ENCODE measurements at places on chromosomes 7 and 10. TPM values are rescaled to one million over a fixed set of nuclear protein-coding genes. Genes with fewer than 3 reads are reported as not detected.
A peak's percentile ranks its signal among the peaks of the same experiment; 100 is the strongest.

GRCh38 chr7:2173189-2173827 lies 59.4 kb downstream of the MAD1L1 start:
- H3K27ac ChIP-seq, result no peak overlapping the region
- no peaks in the 10 kb centered on the region for H3K27me3 ChIP-seq
- no peak for DNase-seq
- no peak overlapping the region for H3K4me3 ChIP-seq
- peaks cover 8% of the 10 kb centered on the region for H3K4me1 ChIP-seq
- H3K36me3 ChIP-seq, result peaks cover 4% of the 10 kb centered on the region

PTF1A gene
- total RNA-seq, result not detected

DNA sequence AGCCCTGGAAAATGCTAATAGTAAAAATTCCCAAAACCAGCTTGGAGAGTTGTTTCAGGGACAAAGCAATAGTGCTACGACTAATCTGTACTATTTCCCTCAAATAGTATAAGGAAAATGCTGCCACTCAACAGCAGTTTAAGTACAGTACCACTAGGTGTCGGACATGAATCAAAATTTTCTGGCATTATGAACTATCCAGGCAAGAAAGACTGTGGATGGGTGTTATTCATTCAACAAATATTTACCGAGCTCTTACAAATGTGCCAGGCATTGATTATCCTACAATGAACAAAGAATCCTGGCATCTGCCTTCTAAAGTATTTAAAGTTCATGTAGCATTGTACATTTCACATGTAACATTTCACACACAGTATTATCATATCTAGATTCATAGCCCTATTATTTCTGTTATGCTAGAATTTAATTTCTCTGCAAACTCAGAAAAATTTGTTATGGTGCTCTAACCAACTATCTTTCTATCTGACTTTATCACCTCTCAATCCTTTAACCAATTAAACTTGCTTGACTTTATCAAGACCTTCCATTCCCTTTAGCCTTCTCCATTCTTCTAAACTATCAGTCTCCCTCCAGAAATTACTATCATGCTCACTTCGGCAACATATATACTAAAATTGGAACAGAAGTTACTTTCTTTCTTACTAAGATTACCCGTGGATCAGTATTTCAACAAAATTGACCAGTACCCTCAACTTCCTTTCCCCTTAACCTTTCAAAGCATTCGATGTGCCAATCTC lies 80.6 kb downstream of the ARHGAP21 start:
- H3K4me1 ChIP-seq, result no peaks in the 10 kb centered on the region
- H3K27me3 ChIP-seq, result no peaks in the 10 kb centered on the region
- no peaks in the 10 kb centered on the region for H3K36me3 ChIP-seq
- no peak for DNase-seq

- no peak for DNase-seq
- H3K27me3 ChIP-seq, result no peaks in the 10 kb centered on the region
- no peaks in the 10 kb centered on the region for H3K4me1 ChIP-seq
- no peak overlapping the region for H3K27ac ChIP-seq
- no peaks in the 10 kb centered on the region for H3K36me3 ChIP-seq
These were observed 26.5 kb downstream of the LRGUK start for GRCh38 chr7:134153493-134154136.

- DNase-seq, result no peak
- H3K36me3 ChIP-seq, result peaks cover 8% of the 10 kb centered on the region
- H3K4me1 ChIP-seq, result peaks cover 6% of the 10 kb centered on the region
- no peak overlapping the region for H3K4me3 ChIP-seq
- H3K27me3 ChIP-seq, result no peaks in the 10 kb centered on the region
- no peak overlapping the region for H3K27ac ChIP-seq
These were observed 237.4 kb downstream of the ELMO1 start for GRCh38 chr7:37211097-37211880.

DNA sequence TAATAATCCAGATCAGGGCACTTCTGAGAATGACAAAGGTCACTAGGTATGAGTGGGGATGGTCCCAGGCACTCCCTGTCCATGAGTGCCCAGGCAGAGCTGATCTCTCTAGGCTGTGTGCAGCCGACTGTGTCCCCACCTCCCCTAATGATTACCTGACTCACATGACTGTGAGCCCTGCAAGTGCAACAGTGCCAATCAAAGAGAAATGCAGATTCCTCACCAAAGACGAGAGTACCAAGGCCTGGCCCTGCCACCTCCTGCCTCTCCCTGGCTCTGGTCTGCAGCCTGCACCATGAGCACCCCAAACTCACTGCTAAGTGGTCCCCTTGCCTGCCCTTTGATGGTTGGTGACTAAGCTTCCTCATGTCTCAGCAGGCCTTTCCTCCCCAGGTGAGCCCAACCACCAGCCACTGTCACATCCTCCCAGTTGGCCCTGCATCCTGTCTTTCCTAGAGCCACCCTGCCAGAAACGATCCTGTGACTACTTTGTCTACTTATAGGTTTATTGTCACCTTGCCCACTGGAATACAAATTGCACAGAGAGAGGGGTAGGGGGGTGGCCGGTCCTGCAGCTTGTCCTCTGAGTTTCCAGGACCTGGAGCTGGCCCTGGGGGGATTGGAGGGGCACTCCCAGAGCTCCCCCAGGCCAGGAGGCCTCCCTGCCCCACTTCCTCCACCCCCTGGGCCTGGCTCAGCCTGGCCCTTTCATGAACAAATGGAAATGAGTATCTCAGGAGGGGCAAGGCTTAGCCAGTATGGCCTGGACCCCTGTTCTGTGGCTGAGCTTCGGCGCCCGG lies 22.4 kb upstream of the GDF10 start:
- peak overlapping the region; percentile 78 for H3K4me3 ChIP-seq
- peaks cover 20% of the 10 kb centered on the region for H3K4me1 ChIP-seq
- no peaks in the 10 kb centered on the region for H3K27me3 ChIP-seq
- no peak for DNase-seq
- H3K36me3 ChIP-seq, result no peaks in the 10 kb centered on the region
- peak overlapping the region; percentile 19 for H3K27ac ChIP-seq

DNA sequence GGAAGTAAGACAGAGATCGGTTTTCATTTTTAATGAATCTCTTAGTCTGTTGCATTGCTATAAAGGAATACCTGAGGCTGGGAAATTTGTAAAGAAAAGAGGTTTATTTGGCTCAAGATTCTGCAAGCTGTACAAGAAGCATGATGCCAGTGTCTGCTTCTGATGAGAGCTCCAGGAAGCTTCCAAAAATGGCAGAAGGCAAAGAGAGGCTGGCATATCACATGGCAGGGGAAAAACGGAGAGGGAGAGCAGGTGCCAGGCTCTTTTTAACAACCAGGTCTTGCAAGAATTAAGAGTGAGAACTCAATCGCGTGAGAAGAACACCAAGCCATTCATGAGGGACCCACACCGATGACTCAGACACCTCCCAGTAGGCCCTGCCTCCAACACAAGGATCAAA lies 125.0 kb upstream of the THSD7A start:
- no peak for DNase-seq
- no peaks in the 10 kb centered on the region for H3K27me3 ChIP-seq
- no peaks in the 10 kb centered on the region for H3K36me3 ChIP-seq
- H3K27ac ChIP-seq, result no peak overlapping the region

STAG3 gene
- total RNA-seq, result 4.0 TPM

DNA sequence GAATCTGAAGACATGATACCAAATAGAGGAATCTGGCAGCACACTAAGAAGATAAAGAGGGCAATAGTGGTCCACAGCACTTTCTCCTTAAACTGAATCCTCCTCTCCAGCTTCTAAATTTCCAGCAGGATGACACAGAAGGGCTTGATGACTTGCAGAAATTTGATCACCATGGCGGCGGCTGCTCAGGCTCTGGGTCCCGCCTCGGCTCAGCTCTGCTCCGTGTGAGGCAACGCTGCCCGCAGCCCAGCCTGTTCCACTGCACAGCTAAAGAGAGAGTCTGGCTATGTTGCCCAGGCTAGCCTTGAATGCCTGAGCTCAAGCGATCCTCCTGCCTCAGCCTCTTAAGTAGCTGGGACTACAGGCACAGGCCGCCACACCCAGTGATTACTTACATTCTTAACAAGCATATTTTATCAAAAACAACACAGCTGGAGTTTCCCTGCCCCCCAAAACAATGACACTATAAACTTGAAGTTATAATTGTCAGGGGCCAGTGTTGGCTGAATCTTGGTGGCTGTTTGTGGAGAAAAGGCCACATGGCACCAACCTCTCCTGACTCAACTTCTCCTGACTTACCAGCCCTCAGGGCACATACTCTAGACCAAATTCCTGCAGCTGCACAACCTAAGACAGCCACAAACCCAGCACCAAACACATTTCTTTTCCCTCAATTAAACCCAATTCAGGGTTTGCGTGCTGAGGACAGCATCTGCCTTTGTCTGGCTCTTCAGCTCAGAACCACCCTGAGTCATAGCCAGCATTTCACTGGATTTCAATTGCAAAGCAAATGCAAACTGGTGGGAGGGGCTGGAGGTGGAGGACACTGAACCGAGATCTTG lies 11.6 kb upstream of the TNPO3 start:
- DNase-seq, result no peak
- peaks cover 31% of the 10 kb centered on the region for H3K27me3 ChIP-seq
- H3K27ac ChIP-seq, result no peak overlapping the region
- no peak overlapping the region for H3K4me3 ChIP-seq
- peaks cover 4% of the 10 kb centered on the region for H3K36me3 ChIP-seq

DNA sequence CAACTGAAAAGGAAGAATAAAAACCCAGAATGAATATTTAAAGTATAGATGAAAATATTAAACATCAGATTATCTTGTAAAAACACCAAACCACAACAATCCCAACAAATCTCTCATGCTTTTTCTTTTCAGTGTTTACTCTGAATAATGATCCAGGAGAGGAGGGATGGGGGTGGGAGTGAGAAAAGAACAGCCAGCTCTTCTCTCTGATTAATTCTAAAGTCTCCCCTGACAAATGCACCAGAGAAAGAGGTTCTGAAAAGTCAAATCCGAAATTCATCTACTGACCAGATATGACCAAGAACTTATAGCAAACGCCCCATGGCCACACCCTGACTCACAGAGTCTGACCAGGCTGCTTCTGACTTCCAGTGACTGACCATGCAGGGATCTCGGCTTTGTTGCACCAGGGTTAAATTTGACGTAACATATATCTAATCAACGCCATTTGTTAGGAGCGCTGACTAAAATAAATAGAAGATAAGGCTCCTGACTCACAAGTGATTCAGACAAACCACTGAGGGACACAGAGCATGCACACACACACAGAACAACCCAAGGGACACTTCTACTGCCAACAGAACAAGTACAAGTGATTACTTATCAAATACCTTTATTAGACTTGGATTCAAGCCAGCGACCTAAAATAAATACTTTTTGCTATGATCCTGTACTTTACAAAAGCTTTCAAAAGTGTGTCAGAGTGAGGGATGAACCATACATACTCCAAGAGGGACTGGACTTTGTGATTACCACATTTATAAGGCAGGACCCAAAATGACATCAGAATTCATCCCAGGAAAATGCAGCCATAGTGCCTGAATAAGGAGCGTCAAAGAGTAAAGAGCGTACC lies 9.3 kb upstream of the SPOCK2 start:
- no peak overlapping the region for H3K27ac ChIP-seq
- peaks cover 26% of the 10 kb centered on the region for H3K4me1 ChIP-seq
- H3K27me3 ChIP-seq, result no peaks in the 10 kb centered on the region

CALN1 gene
- not detected for total RNA-seq

- H3K27me3 ChIP-seq, result peaks cover 59% of the 10 kb centered on the region
- H3K36me3 ChIP-seq, result no peaks in the 10 kb centered on the region
- DNase-seq, result no peak
- no peak overlapping the region for H3K4me3 ChIP-seq
- H3K27ac ChIP-seq, result no peak overlapping the region
These were observed 6.5 kb upstream of the ADCY1 start for GRCh38 chr7:45567713-45568112.

CPED1 gene
- 0.40 TPM for total RNA-seq

FLNC gene
- total RNA-seq, result 0.05 TPM

DNA sequence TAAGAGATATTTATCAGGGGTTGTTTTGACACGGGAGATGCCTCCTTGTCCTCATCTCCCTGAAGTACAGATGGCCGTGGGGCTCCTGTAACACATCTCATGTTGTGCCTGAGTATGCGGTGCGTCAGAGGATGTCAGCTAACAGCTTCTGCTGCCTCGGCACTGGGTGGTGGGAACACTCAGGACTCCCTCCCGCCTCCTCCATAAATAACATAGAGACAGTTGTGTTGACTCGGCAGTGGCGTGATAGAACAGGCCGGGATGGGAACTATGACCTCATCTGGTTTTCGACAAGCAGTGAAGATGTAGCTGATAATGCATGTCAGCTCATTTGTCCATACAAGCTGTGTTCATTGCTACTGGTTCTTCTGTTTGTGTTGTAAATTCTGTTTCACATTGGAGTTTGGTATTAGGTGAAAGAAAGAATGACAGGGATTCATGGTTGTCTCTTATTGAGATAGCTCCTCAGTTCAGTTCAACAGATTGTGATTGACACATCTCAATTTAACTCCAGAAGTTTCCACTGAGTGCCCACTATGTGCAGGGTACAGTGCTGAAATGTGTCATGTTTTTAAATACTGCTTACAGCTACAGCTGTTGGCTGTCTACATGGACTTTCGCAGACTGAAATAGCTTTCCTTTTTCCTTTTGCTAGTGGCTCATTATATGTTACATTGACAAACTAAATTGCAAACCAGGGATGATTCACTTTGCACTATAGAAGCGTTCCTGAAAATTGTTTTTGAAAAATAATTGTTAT lies 87.4 kb downstream of the CHN2 start:
- no peak for DNase-seq
- H3K27ac ChIP-seq, result no peak overlapping the region
- no peaks in the 10 kb centered on the region for H3K36me3 ChIP-seq
- no peaks in the 10 kb centered on the region for H3K27me3 ChIP-seq

- no peaks in the 10 kb centered on the region for H3K36me3 ChIP-seq
- H3K4me1 ChIP-seq, result peaks cover 13% of the 10 kb centered on the region
- peak overlapping the region; percentile 96 for H3K4me3 ChIP-seq
- DNase-seq, result no peak
- no peaks in the 10 kb centered on the region for H3K27me3 ChIP-seq
These were observed 718 bp downstream of the DYNC2I1 start for GRCh38 chr7:158856883-158857668.

- no peak for DNase-seq
- no peak overlapping the region for H3K27ac ChIP-seq
- H3K27me3 ChIP-seq, result no peaks in the 10 kb centered on the region
- peaks cover 22% of the 10 kb centered on the region for H3K4me1 ChIP-seq
These were observed 10.3 kb upstream of the RRP12 start for GRCh38 chr10:97411406-97411805.

DNA sequence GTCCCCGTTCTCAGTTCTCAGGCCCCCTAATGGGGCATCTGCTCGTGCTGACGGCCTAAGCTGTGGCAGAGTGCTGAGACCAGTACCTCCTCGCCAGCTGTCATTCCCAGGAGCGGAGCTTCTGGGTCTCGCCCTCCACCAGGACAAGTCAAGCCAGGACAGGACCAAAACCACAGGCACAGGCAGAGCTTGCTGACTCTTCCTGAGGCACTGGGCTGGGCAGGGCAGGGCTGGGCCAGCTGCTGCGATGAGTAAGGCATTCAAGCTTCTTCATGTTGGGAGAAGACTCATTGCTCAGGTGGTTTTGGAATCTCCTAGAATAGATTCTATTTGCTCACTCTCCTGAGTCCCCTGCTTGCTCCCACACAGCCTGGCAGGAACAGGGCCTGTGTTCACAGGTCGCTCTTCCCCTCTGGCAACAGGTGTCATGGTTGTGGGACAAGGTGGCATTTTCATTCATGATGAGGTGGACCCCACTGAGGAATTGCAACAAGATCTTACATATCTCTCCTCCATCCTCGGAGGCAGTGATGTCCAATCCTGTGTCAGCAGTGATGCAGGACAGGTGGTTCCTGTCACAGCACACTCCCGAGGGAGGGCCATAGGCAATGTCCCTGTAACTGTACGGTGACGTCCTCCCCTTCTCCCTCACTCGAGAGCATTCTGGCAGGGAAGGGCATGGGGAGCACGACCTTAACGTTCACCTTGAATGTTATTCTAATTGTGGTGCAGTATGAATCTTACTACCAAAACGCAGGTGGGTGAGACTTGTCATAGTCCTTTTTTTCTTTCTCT lies 17.0 kb upstream of the SH3PXD2A start:
- peaks cover 2% of the 10 kb centered on the region for H3K36me3 ChIP-seq
- no peaks in the 10 kb centered on the region for H3K27me3 ChIP-seq

Measured in T-helper 17 cell (primary cell).